Amygdala (tissue), 56 donors: ENCODE measurements at places on chromosomes 1 and 21.

DNA sequence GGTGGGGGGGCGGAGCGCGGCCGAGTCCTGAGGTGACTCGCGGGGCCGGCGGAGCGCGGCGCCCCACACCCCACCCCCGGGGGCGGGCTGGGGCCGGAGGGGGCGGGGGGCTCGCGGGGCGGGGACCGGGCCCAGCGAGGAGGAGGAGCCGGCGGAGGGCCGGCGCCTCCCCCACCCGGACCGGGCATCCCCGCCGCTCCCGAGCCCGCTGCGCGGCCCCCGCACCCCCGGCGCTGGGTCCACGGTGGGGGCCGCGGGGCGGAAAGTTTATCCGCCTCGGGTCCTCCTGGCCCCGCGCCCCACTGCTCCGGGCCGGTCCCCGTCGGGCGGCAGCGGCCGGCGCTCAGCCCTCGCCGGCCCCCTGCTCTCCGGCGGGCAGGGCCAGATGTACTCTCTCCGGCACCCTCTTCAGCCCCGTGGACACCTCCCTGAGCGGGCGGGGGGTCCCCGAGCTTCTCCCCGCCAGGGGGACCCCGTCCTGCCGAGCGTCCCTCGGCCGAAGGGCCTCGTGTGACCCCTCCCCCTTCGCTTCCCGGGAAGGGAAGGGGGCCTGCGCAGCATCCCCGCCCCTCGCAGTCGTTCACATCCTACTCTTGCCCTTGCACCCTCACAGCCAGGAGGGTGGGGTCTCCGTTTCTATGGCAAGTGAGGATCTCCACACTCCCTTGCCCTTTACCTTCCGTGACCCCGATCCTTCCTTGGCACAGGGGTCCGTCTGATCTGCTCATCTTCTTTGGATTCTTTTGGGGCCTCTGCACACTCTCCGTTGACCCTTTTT lies 663 bp downstream of the CAMTA1 start:
- DNase-seq: no peak

- no peak for DNase-seq
Measured at GRCh38 chr1:1889090-1889750, 1.7 kb downstream of the GNB1 start.

DNA sequence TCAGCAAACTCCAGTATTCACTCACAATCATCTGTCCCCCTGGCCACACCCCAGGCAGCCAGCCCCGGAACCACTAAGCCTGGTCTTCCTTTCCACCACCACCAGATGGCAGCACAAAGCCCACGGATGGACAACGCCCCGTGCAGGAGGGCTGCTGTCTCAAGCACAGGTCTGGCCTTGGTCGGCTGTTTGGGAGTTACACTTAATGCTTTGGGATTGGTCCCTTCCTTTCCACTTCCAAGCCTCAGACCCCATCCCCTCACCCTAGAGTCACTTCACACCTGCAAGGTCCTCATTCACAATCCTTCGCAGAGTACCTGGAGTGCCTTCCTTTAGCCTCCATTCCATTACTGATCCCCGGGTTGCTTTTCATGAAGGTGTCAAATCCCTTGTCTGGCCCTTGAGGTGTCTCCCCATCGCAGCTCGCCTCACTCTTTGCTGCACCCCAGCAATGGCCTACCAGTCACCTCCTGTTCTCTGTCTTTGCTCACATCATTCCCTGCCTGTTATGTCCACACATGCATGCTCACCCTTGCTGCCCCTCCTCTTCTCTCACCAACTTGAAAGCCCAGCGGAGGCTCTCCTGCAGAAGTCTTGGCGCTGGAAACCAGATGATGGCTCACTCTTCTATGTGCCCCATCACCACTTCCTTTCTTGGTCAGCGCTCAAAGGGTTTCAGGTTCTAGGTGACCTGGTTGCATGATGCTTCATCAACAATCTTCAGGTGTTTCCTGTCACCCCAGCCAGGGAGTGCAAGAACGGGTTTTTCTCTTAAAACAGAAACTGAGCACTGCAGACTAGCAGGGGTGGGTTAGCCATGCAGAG lies 24.9 kb upstream of the KCNA2 start:
- peak; percentile 34 for DNase-seq

DNA sequence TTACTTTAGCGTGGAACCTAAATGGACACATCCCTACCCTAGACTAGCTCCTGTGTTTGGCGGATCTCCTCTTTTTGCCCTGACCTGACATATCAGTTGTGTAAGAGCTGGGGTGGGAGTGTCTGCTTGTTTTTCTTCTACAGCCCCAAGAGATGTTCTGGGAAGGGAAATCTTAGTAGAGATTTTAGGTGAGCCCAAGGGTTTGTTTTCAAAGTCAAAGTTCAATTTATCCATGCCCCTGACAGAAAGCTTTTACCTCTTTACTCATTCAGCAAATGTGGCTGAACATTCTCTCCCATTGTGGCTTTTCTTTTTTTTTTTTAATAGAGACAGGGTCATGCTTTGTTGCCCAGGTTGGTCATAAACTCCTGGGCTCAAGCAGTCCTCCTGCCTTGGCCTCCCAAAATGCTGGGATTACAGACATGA lies 7.3 kb upstream of the TARS2 start:
- no peak for DNase-seq

- no peak for DNase-seq
Measured at GRCh38 chr1:25053576-25054250, 123.6 kb upstream of the RUNX3 start.

DNA sequence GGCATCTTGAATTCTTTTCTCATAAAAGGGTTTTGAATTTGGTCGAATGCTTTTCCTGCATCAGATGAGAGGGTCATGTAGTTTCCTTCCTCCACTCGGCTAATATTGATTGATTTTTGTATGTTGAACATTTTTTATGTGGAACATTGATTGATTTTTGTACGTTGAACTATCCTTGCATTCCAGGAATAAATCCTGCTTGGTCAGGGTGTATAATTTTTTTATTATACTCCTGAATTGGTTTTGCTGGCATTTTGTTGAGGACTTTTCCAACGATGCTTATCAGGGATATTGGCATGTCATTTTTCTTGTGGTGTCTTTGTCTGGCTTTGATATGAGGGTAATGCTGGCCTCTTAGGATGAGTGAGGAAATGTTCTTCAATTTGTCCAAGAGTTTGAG lies 8.5 kb downstream of the TMEM240 start:
- DNase-seq: no peak

DNA sequence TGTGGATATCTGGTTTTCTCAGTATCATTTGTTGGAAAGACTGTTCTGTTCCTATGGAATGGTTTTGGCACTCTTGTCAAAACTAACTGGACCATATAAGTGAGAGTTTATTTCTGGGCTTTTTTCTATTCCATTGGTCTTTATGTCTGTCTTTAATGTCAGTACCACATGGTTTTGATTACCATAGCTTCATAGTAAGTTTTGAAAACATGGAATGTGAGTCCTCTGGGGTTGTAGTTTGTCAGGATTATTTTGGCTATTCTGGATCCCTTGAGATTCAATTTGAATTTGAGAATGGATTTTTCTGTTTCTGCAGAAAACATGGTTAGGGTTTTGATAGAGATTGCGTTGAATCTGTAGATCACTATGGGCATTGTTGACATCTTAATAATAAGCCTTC lies 107.9 kb downstream of the ZFYVE9 start:
- DNase-seq: no peak

GRCh38 chr1:32684167-32684811 lies 18.3 kb downstream of the SYNC start:
- no peak for DNase-seq

- no peak for DNase-seq
Measured at GRCh38 chr1:159315381-159315780, 13.2 kb downstream of the FCER1A start.

- no peak for DNase-seq
Measured at GRCh38 chr1:209702832-209703231, 1.8 kb upstream of the HSD11B1 start.

- DNase-seq: no peak
Measured at GRCh38 chr1:200118779-200119505, 91.4 kb downstream of the NR5A2 start.

GRCh38 chr1:184633785-184634184 lies 120.9 kb downstream of the EDEM3 start:
- DNase-seq: peak; percentile 27
